ENCODE measurements at places on chromosomes 3 and 15.

DNA sequence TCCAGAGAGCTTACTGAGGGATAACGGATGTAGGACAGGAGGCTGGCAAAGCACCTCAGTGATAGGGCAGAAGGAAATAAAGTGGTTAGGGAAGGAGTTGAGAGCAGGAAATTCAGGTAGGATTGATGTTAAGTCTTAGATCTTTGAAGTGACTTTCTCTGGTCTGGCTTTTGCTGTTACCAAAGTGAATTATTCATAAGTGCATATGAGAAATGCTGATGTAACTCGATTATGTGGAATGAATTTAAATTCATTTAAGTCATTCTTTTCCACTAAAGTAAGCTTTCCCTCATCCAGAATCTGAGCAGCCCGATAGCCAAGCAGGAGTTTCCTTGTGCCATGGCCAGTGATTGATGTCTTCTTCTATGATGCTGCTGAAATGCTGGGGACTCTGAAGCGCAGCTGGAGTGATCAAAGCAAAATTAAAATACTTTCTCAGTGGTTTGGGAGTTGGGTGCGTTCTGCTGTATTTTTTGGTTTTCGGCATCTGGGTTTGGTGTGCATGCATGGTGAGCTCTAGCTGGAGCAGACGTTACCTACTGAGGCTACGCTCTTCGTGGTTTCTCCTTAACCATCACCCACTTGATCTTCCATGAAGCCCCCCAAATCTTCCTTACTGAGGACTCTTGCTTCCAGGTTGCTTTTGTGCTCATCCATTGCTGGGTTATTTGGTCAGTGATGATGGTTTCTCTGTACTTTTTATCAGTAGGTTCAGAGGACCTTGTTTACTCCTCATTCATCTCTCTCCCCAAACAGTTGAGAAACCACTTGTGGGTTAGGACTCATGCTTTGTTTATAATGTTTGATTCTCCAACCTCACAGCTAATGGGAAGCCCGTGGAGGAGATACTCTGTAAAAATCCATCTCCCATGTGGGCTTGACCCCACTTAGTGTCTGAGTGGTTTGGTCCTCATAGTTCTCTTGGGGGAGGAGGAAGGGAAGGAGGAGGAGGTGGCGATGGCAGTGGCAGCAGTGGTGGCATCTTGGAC is 72.5 kb downstream of the IGF1R start:
- no peak for DNase-seq

GRCh38 chr15:64180235-64180824 is 17.5 kb upstream of the PPIB start:
- DNase-seq = no peak

GRCh38 chr3:52532838-52533622 is 627 bp downstream of the NT5DC2 start:
- peak; percentile 26 for DNase-seq

DNA sequence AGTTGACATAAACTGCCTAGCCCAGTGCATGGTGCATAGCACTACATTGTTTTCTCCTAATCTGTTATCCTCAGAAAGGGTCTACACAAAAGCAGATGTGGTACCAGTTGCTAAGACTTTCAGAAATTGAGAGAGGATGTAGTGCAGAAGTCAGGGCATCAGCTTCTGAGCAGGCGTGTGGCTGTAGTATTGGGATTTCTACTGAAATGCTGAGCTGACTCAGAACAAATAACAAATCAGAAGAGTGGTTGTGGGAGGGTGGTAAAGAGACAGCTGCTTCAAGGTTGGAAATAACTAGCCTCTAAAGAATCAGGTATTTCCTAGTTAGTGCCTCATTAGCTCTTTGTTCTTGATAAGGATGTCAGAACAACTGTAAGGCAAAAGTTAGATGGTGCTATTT is 161.3 kb downstream of the AKAP13 start:
- no peak for DNase-seq

DNA sequence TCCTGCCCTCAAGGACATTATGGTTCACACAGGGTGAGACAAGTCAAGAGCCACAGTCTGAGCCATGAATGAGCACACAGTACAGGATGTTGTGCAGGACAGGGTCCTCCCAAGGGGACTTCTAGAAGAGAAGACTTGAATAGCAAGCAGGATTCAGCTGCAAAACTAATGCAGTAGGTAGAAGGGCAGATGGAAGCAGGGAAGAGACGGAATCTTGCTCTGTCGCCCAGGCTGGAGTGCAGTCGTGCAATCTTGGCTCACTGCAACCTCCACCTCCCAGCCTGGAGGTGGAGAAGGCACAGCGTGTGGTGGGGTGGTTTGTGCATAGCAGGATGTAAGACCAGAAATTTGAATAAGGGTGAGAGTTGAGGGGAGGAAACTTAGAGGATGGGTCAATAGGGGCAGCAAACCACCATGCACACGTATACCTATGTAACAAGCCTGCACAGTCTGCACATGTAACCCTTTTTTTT is 8.0 kb downstream of the BCL2L10 start:
- DNase-seq = no peak

DNA sequence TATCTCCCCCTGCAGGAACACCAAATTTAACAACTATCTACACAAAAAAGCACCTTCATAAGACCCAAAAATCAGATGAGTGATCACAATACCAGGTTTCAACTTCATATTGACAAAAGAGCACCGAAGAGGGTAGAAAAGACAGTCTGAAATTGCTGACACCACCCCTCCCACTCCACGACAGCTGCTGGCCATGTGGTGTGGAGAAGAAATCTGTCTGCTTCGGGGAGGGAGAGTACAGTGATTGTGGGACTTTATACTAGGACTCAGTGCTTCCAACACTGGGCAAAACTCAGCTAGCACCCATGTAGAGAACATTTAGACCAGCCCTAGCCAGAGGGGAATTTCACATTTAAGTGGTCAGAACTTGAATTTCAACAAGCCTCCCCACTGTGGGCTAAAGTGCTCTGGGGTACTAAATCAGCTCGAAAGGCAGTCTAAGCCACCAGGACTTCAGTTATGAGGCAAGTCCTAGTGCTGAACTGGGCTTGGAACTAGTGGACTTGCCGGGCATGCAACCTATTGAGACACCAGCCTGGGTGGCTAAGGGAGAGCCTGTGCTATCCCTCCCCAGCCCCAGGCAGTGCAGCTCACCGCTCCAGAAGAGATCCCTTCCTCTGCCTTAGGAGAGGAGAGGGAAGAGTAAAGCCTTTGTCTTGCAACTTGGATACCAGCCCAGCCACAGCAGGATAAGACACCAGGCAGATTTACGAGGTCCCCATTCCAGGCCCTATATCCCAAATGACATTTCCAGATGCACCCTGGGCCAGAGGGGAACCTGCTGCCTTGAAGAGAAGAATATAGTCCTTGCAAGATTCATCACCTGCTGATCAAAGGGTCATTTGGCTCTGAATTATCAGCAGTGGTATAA is 44.6 kb upstream of the POU1F1 start:
- no peak for DNase-seq
